ENCODE measurements at places on chromosomes 11 and 22. TPM values are rescaled to one million over a fixed set of nuclear protein-coding genes. Genes with fewer than 3 reads are reported as not detected.

DNA sequence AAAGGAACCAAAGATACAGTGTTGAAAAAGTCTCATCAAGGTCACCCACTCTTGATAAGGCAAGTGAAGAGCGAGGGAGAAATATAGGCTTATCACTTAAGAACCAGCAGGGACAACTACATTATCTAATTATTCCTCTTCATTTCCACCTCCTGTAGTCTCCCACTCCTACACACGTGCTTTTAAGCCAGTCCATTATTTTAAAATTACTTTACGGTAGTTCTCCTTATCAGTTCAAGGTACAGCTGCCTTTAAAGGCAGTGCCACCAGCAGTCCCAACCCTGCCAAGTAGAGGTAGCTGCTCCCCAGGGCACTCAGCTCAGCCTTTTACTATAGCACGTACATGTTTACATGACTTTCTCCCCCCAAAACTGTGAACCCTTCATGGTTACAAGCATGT is 161.5 kb upstream of the BLID start:
- no peak for DNase-seq

Gene MRGPRF
- polyA plus RNA-seq = 18.3 TPM

DNA sequence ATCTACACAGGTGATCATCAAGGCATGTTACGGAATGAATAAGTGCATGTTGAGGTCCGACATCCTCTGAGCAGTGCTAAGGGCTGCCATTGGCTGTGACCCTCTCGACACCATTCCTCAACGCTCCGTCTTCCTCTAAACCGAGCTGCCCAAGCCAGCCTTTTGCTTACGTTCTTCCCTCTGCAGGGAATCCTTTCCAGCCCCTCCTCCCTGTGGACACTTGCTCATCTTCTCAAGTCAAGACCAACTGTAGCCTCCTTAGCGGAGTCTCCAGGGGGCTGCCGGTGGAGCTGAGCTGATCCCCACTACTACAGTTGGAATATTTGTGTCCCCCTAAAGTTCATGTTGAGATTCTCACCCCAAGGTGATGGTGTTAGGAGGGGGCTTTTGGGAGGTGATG is 781.0 kb downstream of the TBC1D22A start:
- no peak for DNase-seq

GRCh38 chr11:85279267-85279666 is 347.9 kb downstream of the DLG2 start:
- no peak for DNase-seq

DNA sequence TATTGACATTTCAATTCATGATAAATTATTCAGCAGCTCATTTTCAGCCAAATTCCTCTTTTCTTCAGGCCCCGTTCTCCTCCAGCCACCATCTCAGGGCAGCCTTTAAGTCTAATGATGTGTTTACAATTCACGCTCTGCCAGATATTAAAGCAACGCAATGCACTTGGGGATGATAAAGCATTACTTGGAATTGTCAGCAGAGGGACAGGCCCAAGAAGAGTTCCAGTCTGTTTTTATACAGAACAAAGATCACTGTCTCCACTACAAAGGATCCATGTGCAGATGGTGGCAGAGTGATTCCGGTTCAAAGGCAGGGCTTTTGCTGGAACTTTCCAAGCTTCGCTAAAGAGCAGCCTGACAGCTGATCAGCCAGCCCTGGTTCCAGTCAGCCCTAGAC is 13.6 kb upstream of the GALNT18 start:
- no peak for DNase-seq

Gene ZNF280A
- polyA plus RNA-seq = not detected

Gene RCE1
- polyA plus RNA-seq = 12.1 TPM

Gene APOBEC3B
- 1.4 TPM for polyA plus RNA-seq

- no peak for DNase-seq
Observed at GRCh38 chr11:2701230-2701629, 1.4 kb upstream of the KCNQ1OT1 start.

- DNase-seq = peak; percentile 39
Observed at GRCh38 chr22:19178657-19179496, at the start of gene SLC25A1. TSS of gene SLC25A1 (minus strand) at chr22:19178736. CDS start at chr22:19178673, 63 bp downstream.

Gene ASCL2
- 0.10 TPM for polyA plus RNA-seq

Gene OR5D16
- not detected for polyA plus RNA-seq

- DNase-seq = no peak
Observed at GRCh38 chr11:62850911-62851806, 11.8 kb upstream of the WDR74 start.

DNA sequence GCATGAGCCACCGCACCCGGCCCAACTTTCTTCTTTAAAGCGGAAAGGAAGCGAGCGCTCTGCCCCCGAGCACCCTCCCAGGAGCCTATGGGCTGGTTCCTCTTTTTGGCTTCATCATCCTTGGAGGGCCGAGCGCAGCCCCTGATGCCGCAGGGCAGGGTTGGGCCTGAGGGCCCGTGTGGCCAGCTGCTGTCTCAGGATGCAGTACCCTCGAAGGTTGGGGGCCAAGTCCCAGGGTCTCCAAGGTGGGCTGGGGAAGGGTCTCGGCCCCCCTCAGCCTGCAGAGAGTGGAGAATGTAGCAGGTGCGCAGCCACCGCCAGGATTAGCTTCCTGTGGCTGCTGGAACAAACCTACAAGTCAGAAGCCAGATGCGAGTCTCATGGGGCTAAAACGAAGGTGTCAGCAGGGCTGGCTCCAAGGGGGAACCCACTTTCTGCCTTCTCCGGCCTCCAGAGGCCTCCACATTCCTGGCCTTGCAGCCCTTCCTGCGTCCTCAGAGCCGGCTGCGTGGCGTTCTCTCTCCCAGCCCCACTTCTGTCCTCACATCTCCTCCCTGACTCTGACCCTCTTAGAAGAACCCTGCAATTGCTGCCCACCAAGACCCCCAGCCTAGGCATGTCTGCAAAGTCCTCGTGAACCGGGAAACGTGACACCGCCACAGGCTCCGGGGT is 2.9 kb downstream of the PANX2 start:
- DNase-seq = no peak

Measured in forelimb muscle (tissue), 1 donor.